Activated naive CD4-positive, alpha-beta T cell treated with anti-CD3 and anti-CD28 coated beads, Interleukin-2, amount 10 ng/mL, durations not matched to agents 7 days and 5 days (primary cell): ENCODE measurements at places on chromosomes 7 and 10.

GRCh38 chr10:93435621-93436397, 46.3 kb downstream of the MYOF start:
- DNase-seq = no peak

DNA sequence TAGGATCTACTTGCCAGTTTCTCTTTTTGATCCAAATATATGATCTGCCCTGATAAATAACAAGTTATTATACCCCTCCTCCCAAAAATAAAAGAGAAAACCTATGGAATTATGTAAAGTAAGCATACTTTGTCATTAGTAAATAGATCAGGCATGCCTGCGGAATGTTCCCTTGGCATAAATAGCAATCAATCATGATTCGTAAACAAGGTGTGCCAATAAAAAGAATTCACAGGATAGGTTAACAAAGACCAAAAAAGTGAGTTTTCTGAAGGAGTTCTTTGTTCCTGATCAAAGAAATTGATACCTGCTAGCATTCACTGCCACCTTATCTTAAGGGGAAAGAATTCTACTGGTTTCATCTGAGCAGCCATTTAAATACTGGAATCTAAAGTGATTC, 11.9 kb downstream of the ITGB1 start:
- no peak for DNase-seq

DNA sequence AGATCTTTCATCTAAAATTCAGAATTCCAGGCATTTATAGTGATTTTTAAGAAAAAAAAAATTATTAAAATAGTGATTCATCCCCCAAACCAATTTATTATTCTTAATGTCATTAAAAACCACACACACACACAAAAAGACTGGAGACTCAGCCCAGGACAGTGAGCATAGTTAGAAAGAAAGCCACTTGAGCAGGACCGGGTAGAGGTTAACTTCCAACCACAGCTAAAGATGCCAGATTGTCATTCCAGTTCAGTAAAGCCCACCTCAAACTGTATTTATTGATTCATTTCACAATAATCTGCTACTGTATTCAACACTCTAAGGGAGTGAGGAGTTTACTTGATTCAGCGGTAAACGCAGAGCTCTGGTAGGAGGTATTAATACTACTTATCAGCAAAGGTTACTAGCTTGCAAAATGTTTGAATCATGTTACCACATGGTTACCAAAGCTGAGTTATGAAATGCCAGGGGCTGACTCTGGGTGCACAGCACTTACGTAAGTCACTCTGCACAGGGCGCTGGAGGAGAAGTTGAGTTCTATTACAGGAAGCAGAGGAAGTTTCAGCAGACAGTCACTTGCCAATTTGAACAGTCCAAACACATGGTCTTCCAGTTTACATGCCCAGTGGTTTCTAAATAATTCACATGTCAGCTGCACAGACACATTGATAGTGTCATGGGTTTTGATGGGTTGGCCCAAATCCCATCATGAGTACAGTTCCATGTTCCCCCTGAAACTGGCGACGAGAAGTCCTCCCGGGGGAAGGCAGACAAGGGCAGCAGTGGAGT, 64.6 kb downstream of the KLF6 start:
- DNase-seq = no peak

- DNase-seq = no peak
These were observed 144.9 kb downstream of the HGF start for GRCh38 chr7:81624650-81625631.

DNA sequence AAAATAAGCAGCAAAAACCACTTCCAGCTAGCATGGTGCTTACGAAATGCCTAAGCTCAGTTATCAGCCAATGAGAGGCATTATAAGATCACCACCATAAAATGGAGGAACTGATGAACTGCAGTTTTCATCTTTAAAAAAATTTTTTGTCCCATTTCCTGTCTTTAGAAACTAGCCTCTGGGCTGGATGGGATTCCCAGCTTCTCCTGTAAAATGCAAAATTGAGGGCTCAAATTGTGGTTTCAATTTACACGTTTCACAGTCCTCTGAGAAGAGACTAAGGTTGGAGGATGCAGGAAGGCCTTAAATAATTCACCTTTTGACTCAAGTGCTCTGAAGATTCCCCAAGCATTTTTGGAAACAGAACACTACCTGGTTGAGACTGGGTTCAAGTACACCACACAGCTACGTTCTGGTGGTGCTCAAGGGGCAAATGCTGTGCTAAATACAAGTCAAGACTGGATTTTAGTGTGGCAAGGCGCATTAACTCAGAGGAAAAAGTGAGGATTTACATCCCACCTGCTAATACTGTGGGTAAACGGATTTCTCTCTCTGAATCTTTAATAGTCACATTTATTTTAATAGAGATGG, 951 bp downstream of the ZNF25 start:
- DNase-seq = no peak

DNA sequence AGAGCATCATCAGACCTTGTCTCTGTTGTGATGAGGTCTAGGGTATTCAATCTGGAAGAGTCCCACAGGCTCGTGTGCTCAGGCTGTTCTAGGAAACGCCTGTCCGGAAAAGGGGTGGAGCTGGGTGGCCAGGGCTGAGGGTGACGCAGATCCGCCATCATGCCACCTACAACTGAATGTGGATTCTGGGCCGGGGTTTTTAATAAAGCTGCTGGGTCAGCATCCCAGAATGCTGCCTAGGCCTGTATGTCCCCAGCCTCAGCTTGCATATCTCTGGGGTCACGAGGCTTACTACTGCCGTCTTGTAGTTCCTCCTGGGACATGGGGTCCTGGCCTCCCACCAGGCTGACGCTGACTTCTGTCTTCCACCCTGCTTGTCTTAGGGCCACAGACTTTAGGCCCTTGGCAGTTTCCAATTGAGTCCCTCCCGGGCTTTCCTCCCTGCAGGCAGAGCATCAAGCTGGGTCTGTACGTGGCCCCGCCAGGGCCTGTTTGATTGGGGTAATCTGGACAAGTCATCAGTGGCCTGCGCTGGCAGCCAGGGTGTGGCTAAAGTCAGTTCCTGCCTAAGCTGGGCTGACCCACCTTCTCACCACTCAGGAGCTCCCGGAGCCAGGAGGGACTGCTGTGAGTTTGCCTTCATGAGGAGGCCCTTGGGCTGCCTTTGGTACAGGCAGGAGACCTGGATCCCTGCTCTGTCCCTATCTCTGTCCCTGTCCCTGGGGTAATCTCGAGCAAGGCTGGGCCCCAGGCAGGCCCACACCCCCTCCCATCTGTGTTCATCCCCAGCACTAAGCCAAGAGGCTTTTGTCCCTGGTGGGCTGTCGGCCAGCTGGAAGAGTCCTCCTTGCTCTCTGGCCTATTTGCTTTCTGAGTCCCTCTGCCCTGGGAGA, 79.9 kb downstream of the ZMIZ1 start:
- no peak for DNase-seq

DNA sequence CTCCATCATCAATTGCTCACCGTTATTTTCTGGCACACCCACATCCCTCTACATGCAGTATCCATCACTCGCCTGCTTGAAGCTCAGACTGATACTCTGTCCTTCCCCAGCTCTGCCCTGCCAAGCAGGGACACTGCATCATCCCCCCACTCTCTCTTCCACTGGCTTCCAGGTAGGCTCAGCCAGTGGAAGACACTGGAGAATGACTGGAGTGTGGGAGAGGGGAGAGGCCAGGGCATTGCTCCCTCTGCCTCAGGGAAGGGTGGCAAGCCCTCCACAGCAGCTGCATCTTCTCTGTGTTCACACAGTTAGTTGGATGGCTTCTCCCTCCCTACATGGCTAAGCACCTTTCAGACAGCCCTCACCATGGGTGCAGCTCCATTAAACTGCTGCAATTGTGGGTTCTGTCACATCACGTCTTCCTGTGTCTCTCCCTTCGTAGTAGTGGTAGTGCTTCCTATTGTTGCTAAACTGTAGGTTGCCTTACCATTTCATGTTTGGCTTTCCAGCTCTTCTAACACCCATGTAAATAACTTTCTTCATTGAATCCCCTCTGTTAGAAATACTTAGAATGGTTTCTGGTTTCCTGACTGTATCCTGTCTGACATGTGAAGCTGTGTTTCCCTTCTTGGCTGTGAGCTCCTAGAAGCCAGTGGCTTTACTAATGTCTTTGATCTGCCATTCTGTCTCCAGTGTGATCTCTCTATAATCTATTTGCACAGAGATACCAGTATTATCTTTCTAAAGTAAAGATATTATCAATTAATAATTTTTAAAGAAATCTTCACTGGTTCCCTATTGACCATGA, 483.7 kb upstream of the LRRN3 start:
- no peak for DNase-seq
